Cortex of kidney (tissue), 1 donor: ENCODE measurements at places on chromosomes 1 and 21.

DNA sequence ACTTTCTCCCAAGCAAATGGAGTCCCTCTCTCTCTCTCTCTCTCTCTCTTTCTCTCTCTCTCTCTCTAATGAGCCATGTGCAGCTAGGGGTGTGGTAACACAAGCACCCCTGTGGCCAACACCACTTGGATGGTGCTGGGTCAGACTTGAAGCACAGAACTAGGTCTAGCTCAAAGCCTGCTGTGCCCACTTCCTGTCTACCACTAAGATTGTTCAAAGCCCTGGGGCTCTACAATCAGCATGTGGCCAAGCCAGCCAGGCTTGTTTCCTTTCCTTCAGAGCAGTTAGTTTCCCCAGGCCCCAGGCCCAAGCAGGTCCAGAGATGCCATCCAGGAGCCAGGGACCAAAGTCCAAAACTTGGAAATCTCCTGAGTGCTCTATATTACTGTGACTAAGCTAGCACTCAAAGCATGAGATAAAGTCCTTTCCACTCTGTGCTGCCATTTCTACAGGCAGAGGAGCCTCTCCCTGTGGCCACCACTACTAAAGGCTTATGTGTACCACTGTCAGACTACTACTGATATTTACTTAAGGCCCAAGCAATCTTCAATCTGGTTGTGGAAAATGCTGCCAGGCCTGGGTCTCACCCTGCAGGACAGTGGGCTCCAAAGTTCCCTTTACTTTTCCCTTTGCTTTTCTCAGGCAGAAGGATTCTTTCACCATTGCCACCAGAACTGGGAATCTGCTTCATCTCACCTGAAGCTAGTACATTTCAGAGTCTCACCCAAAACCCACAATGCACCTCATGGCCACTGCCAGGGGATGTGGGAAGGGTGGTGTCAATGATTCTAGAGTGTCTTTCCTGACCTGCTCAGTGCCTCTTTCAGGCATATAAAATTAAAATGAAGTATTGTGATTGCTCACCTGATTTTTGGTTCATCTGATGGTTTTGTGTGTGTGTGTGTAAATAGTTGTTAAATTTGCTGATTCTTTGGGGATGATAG lies 999.5 kb downstream of the NCAM2 start:
- no peak for DNase-seq

- DNase-seq = no peak
Observed at GRCh38 chr1:194355488-194356106, 1169.2 kb upstream of the B3GALT2 start.

- DNase-seq = no peak
Observed at GRCh38 chr1:209875515-209875914, 47.7 kb downstream of the UTP25 start.

GRCh38 chr1:46596846-46597245 lies 7.2 kb downstream of the MKNK1 start:
- DNase-seq = no peak

DNA sequence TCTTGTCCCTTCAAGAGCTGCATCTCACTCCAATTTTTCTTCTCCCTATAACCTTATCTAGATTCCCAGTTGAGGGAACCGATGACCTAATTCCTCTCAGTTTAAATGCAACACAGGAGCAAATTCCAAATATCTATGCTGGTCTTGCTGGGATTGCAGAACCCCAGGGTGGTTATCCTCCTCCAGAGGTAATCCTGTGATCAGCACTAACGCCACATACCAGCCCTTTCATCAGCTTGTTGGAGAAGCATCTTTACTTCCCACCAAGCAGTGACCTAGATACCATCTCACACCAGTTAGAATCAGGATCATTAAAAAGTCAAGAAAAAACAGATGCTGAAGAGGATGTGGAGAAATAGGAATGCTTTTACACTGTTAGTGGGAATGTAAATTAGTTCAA lies 52.4 kb downstream of the SAMSN1 start:
- DNase-seq = no peak

GRCh38 chr1:156095906-156096508 lies 13.7 kb upstream of the MEX3A start:
- DNase-seq = no peak

- no peak for DNase-seq
Observed at GRCh38 chr1:64124704-64125440, 78.6 kb upstream of the UBE2U start.

GRCh38 chr1:15424146-15424667 lies 14.0 kb upstream of the CTRC start:
- DNase-seq = no peak

- DNase-seq = no peak
Observed at GRCh38 chr1:46003315-46003714, 129.1 kb downstream of the PIK3R3 start.

- DNase-seq = no peak
Observed at GRCh38 chr1:235720544-235720943, 71.0 kb upstream of the GNG4 start.

GRCh38 chr1:57163325-57163724 lies 197.5 kb upstream of the C8B start:
- DNase-seq = no peak

DNA sequence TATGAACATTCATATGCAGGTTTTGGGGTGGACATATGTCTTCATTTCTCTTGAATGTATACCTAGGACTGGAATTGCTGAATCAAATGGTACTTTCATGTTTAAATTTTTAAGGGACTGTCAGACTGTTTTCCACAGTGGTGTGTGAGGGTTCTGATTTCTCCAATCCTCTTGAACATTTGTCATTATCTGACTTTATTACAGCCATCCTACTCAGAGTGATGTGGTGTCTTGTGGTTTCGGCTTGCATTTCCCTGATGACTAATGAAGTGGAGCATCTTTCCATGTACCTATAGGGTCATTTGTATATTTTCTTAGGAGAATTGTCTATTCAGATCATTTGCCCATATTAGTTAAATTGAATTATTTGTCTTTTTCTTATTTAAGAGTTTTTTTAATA lies 35.4 kb upstream of the ZNF281 start:
- no peak for DNase-seq

DNA sequence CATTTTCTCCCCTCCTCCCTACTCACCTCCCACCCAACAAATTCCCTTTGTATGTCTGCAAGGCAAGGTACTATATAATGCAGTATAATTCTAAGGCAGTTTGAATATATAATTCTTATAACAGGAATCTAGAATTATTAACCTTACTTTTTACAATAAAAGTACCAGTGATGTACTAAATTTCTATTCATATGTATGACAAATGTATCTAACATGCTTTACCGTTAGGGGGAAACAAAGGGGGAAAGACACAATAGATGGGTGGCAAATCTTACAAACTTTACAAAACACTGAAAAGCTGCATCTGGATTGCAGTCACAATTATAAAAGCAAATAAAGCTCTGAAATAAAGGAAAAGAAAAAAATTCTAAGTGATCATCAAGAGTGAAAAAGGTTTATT lies 2.3 kb downstream of the PIK3R3 start:
- DNase-seq = no peak

GRCh38 chr1:234735476-234735875 lies 125.5 kb upstream of the IRF2BP2 start:
- DNase-seq = no peak

- no peak for DNase-seq
Observed at GRCh38 chr21:46180778-46181391, 3.4 kb downstream of the SPATC1L start.

GRCh38 chr1:104945406-104945805 lies 1195.7 kb downstream of the AMY1C start:
- DNase-seq = no peak

GRCh38 chr1:12019858-12020509 lies 686 bp downstream of the MIIP start:
- no peak for DNase-seq

DNA sequence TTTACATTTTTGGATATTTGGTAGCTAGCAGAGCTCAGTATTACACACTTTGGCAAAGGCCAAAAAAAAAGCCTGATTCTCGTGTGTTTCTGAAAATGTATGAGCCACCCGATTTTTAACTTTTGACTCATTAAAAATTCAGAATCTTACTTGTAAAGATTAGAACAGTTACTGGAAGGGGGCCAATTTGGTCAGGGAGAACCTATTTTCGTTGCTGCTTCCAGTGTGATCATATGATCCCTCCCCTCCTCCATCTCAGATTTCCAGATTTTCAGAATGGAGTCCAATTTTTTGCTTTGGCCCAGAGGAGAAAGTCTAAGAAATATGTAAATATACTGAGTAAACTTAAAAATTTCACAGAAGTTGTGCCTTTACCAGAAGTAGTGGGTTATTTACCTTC lies 3.2 kb upstream of the OR2AK2 start:
- DNase-seq = no peak

DNA sequence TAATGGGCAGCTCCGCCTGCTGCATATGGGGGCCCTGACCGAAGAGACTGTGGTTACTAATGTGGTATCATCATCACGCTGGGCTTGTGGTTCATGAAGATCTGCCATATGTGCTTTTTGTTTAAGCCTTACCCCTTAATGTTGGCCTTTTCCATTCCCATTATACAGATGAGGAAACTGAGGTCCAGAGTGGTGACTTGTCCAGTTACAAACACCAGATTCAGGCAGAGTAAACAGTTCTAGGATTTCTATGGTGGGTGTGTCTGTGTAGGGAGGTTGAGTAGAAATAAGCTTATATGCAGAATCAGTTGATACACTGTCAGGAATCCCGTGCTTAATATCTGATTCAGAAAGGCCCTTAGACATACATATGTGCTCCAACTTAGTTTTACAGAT lies 691 bp downstream of the UTP11 start:
- no peak for DNase-seq

DNA sequence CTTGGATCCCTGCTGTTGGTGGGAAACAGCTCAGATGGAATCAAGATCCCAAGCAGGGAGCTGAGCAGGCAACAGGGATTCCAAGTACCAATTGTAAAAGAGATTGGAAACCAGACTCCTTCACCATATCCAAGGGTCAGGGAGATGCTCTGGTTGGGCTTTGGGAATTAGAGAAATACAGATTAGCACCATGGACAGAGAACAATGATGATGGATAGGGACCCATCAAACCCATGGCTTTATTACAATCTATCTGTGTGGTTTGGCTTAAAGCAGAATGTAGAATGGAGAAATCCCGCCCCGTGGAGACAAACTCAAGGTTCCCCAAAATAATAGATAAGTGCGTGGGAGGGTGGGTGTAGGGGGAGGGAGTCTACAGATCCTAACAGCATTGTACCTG lies 120.7 kb upstream of the CSF3R start:
- DNase-seq = no peak

DNA sequence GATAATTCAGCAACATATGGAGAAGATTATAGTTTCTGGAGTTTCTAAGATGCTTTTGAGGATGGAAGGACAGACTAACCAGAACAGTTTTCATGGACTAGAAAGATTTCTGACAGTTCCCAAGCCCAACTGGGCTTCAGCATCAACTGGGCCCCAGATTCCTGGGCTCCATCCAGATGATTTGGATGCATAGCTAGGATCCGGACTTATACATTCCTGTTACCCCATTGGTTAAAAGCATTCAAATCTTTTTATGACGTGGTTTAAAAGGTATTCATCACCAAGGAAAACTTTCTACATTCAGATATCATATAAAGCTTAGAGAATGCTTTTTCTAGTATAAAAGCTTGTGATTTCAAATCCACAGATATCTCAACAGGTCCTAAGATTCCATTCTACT lies 29.7 kb downstream of the TSHB start:
- DNase-seq = no peak

DNA sequence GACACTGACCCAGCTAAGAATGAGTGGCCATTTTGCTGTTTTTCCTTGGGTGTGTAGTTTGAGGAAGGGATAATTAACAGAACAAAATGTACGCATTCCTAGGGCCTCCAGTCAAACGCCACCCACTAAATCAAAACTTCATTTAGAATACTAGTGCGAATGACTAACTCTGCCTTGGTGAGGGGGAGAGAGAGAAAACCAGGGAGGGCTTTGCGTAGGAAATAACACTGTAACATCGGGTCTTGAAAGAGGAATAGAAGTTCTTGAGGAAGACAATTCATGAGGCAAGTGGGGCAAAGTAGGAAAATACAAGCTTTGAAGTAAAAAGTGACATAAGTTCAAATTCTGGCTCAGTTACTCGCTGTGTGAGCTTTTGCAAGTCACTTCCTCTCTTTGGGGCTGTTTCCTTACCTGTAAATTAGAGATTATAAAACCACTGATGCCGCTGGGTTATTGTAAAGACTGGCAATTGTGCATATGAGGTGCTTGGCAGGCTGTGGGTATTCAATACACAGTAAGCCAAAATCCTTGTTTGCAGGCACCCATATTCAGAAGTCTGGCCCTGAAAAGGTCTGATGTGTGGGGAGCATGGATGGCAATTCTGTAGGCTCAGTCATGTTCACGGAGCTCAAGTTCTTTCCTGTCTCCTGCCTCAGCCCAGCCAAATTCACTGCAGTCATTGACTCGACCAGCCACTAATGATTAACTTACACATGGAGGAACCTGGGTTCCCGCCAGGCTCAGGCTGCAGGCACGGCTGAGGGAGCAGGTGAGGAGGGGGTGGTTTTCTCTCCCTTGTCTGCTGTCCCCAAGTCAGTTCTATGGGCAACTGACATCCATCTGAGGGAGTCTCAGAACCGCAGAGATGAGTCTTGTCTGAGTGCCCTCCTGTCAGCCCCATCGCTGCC lies 140.3 kb upstream of the CSF3R start:
- DNase-seq = no peak

GRCh38 chr1:204213668-204214662 lies at the start of gene GOLT1A:
TSS of gene GOLT1A (minus strand) at chr1:204213988. CDS start at chr1:204213906, 82 bp downstream.
- peak; percentile 36 for DNase-seq

DNA sequence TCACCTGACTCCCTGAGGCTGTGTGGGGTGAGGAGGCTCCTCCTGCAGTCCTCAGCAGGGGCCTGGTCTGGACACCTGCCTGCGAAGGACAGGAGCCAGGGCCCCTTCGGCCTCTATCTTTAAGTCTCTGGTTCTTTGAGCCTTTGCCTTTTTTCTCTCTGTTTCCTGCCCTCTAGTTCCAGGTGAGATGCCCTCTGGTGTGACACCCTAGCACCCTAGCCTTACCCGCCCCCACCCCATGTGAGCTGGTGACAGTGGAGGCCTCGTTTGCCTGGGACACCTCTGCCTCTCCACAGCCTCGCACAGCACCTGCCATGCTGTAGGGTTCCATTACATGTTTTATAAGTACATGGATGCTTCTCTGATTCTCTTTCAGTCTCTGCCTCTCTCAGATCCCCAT lies 47.3 kb downstream of the DDX20 start:
- no peak for DNase-seq

DNA sequence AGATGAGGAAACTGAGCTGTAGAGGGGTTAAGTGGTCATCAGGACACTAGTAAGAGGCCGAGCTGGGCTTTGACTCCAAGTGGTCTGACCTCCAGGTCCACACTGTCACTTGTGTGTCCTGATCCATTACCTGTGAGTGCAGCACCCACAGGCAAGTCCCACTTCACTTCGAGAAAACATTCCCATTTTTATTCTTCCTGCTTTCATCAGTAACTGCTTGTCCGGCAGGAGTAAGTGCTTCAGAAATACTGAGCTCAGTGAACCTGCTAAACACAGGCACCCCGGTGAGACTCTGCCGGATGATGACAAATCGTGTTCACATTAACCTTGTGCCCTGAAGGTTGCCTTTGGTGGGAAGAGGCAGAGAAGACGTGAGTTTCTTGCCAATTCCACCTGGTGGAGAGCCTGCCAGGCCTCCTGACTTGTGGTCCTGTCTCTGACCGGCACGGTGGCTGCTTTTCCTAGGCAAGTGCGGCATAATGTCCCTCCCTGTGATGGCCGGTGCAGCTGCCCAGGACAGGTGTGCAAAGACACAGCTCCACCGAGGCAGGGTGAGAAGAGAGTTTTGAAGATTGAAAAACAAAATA lies 29.4 kb downstream of the ZBTB18 start:
- DNase-seq = no peak

GRCh38 chr1:157114183-157115121 lies 14.8 kb upstream of the ETV3L start:
- DNase-seq = no peak
